Stomach (tissue), 19 donors: ENCODE measurements at places on chromosomes 6 and 20. TPM values are rescaled to one million over a fixed set of nuclear protein-coding genes. Genes with fewer than 3 reads are reported as not detected.

Gene BACH2
- total RNA-seq, result 10.8 TPM

Gene MCCD1
- total RNA-seq, result not detected

Gene FAXC
- total RNA-seq, result 7.7 TPM

Gene DEFB132
- not detected for total RNA-seq

Gene SLC22A2
- not detected for total RNA-seq

Gene RIMS4
- 2.2 TPM for total RNA-seq

Gene HACE1
- 4.9 TPM for total RNA-seq

Gene PPP1R16B
- total RNA-seq, result 18.7 TPM

Gene SLC32A1
- total RNA-seq, result not detected

DNA sequence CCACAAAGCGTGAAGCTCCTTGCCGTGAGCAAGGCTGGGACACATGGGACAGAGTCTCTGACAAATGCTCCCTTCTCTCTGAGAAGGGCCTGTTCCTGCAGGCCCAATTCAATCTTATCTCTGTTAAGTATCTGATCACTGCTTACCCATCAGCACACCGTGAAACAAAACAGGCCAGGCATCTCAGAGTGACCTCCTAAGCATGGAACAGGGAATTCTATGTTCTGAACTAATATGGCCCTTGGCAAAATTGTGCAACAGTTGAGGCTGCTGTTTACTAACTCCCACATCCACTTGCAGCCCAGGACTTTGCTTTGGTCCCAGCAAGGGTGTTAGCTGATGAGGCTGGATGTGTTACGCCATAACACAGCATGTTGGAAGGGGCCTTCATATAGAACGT, 79.2 kb downstream of the GCLC start:
- DNase-seq, result no peak

GRCh38 chr20:40017765-40018164, 671.3 kb downstream of the MAFB start:
- DNase-seq, result no peak

- no peak for DNase-seq
These were observed 182.0 kb downstream of the DOK5 start for GRCh38 chr20:54657268-54657826.

- DNase-seq, result no peak
These were observed 7.7 kb downstream of the FNDC1 start for GRCh38 chr6:159176913-159177312.

DNA sequence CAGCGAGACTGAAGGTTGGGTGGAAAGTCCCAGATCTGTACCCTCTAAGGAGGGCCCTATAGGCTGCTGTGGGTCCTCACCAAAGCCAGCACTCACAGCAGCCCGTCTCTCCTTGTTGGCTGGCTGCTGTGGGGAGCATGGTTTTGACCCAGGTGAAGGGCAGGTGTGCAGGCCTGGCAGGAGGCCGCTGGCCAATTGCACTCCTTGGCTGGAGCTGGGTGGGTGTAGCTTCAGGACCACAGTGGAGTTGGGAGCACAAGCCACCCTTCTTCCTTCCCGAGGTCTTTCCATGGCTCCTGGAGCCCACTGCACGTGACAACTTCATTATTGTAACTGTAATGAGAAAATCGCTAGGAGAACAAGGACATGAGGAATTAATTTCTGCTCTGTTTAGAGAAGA, 287.7 kb upstream of the FOXQ1 start:
- DNase-seq, result no peak

DNA sequence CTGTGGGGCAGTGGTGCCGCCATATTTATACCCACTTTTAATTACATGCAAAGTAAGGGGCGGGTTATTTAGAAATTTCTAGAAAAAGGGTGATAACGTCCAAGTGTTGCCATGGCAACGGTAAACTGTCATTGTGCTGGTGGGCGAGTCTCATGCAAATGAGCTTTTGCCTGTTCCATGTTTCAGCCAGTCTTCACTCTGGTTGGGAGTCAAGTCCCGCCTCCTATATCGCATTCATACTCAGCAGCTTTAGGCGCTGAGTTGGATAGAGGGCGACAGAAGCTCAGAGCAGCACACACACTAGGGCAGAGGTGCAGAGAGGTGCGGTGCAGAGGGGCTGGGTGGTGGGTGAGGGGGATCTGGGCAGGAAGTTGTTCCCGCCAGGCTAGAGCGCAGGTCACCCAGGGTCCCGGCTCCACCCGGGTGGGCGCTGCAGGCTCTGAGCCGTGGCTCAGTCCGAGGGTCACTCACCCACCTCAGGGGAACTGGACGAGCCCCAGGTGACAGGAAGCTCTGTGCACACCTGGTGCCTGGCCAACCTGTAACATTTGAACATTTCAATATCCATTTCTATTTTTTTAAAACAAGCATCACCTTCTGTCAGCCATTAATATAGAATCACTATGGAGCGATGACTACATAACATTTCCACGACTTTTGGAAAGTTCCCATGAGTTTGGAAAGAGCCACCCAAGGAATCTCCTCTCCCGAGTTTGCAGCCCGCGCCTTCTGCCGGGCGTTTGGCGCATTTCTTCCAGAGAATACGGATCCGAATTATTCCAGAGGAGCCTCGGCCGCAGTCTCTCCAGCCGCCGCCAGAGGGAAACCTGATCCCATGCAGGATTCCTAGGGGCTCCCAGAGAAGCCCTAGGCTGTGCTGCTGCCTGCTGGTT, 89.1 kb upstream of the PHACTR3 start:
- DNase-seq, result peak; percentile 77

DNA sequence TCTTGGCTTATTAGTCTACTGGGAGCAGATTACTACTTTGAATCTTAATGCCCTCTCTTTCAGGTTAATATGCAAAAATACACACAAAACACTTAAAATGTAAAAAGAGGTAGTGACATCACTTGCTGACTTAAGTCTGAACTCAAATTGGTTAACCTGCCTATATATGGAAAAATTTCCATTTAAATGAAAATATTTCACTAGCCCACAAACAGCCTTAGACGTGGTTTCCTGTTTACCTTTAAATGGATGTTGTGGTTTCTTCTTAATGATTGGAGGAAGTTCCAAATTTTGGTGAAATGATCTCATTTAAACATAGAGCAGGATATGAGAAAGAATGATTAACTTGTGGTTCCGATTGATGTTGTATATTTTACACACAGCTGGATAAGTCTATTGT, 553.7 kb downstream of the CD109 start:
- DNase-seq, result no peak

DNA sequence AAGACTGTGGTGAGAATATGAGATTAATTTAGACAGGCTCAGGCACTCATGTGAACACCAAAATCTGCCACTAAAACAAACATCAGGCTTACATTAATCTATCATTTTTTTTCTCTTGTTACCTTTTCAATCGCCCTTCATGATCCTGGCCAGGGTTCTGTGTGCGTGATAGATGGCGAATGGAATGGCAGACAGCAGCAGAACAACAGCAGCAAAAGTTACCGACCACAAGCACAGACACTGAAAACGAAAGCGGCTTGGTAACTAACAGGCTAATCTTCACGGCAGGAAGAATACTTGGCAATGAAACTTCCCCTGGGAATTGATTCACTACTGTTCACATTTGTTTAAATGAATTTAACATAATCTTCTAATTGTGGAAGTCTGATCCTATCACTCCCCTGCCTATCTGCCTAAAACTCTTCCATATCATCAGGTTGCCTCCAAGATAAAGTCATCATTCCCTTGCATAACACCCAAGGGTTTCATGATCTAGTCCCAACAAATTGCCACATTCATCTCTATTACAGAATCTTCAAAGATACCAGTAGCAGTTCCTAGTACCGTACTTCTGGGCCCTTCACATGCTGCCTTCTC, 28.7 kb downstream of the PTPRK start:
- no peak for DNase-seq

DNA sequence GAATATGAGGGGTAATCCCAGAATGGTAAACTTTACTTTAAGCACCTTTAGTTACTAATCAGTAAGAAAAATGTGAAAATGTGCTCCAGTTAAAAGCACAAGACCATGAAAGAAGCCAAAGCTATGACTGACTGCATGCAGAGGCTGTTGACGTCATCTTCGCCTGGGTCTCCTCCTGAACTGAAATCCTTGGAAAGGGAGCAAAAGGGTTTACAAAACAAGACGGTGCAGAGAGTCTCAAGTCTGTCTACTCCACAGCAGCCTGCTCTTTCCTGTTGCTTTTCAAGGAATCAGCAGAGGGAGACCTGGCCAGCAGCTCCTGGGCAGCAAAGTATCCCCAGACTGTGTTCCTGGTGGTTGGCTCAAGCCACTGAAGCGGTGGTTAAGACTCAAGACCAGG, 10.2 kb downstream of the FKBP1A start:
- DNase-seq, result no peak

DNA sequence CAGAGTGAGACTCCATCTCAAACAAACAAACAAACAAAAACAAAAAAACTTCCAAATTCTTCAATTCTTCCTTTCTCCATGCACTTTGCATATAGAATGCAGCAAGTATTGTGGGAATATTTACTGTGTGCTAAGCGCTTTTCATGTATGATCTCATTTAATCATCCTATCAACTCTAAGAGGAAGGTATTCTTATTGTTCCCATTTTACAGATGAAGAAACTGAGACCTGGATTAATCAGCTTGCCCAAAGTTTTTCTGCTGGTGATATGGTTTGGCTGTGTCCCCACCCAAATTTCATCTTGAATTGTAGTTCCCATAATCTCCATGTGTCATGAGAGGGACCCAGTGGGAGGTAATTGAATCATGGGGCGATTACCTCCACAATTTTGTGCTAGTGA, 56.6 kb upstream of the KCNG1 start:
- DNase-seq, result no peak

DNA sequence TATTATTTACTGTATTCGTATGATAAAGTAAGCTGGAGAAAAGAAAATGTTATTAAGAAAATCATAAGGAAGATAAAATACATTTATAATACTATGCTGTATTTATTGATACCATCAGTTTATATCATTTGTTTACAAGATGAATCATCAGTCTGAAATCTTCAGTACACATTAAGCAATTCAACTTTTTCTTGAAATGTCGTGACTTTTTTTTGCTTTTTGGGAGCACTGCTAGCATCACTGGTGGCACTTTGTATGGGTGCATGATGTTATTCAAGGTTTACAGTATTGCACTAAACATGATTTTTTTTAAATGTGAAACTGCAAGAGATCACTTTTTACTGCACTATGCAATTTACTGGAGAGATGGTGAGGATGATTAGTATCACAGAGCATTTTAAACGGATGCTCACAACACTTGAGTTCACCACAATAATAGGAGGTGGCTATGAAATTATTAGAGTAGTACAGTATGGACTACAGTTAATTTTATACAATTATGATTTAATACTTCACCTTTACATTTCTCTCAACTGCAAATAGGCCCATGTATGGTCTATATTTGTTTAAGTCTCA, 85.9 kb downstream of the SNAP25 start:
- no peak for DNase-seq

DNA sequence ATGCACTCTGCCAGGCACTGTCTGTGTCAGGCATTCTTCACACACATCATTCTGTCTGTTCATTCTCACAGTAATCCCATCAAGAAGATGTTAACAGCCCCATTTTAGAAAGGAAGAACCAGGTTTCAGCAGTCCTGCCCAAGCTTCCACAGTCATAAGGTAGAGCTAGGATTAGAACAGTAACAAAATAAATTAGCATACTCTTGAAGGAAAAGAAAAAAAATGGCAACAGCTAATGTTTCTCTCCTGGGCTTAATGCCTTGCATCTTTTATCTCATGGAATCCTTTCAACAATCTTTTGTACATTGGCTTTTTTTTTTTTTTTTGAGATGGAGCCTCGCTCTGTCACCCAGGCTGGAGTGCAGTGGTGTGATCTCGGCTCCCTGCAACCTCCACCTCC, 32.1 kb upstream of the AKAP12 start:
- DNase-seq, result no peak

- no peak for DNase-seq
These were observed 14.1 kb downstream of the SYNDIG1 start for GRCh38 chr20:24483435-24484080.

DNA sequence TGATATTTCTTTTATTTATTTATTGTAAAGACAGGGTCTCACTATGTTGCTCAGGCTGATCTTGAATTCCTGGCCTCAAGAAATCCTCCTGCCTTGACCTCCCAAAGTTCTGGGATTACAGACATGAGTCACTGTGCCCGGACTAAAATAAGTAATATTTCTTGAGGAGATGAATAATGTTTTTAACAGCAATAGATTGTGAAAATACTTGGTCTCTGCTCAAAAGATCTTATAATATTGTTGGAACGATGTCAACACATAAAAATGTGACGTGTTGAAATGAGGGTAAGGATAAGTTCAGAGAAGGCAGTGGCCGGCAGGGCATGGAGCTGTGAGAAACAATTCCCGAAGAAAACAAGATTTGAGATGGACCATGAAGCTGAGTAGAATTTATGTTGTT, 178.7 kb downstream of the GJA1 start:
- no peak for DNase-seq

- DNase-seq, result no peak
These were observed 300.9 kb downstream of the LAMA2 start for GRCh38 chr6:129183681-129184301.
